Adipocyte (in vitro differentiated cells): ENCODE measurements at places on chromosomes 12 and 14.

GRCh38 chr12:65643595-65644386, 180.5 kb upstream of the HMGA2 start:
- DNase-seq = no peak

GRCh38 chr12:126191031-126191891, 1126.0 kb downstream of the AACS start:
- DNase-seq = no peak

DNA sequence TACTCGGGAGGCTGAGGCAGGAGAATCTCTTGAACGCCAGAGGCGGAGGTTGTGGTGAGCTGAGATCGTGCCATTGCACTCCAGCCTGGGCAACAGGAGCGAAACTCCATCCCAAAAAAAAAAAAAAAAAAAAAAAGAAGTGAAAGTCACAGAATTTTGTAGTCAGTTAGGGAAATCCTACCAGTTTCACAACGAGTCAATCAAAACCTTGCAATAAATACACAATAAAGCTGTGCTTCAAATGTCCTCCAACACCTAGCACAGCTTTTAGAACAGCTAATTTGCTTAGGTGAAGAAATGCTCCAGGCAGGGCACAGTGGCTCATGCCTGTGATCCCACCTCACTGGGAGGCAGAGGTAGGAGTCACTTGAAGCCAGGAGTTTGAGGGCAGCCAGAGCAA, 112.8 kb upstream of the ATF7IP start:
- no peak for DNase-seq

DNA sequence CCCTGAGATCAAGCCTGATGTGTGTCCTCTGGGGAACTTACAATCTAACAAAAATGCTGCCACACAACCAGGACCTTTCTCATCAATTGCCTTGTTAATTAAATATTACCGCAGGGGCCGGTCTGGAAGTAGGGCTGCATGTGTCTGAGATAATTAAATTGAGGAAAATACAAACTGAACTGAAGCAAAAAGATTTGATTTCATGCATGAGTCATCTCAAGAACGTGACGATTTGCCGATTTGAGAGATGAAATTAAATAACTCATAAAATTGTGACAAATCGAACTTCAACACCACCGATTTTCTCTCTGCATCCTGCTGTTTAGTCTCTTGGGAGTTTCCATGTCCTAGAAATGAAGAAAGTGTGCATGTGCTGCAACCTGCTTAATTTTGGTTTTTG, 94.6 kb upstream of the DAAM1 start:
- no peak for DNase-seq

DNA sequence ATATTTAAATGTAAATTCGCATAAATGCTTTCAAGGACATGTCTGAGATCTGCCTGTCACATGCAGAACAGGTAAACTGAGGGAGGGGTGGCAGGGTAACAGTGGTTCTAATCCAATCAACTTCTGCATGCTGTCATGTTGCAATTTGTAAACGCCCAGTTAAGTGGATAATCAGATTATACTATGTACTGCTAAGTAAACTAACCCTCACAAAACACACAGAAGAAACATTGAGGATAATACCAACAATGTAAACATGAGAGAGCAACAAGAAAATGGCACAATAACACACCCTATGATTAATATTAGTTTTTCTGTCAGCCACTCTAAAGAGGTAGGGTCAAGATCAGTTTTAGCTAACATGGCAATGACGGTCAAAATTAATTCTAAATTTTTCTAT, 123.7 kb downstream of the KIF21A start:
- DNase-seq = no peak

GRCh38 chr12:6507102-6507998, 13.4 kb downstream of the NCAPD2 start:
- peak; percentile 33 for DNase-seq

GRCh38 chr12:58509116-58509885, 411.0 kb downstream of the LRIG3 start:
- DNase-seq = no peak

GRCh38 chr14:104136472-104137296, 1.7 kb upstream of the KIF26A start:
- peak; percentile 11 for DNase-seq

- DNase-seq = no peak
Observed at GRCh38 chr12:16019136-16019535, 108.0 kb downstream of the DERA start.

- DNase-seq = no peak
Observed at GRCh38 chr12:96246926-96247505, 52.8 kb downstream of the ELK3 start.

DNA sequence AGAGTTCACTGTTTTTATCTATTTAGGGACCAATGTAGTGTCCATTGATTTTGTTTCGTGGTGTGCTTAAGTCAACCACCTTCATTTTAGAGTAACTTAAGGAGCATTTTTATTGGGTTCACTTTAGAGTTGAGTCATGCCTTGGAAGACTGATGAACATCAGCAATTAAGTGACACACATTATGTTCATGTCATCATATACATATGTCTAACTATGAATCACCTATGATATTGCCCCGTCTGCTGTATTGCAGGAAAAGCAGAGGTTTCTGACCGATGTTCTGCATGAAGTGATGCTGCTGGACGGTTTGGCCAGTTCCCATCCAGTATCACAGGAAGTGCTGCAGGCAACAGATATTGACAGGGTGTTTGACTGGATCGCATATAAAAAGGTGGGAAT, 227.1 kb downstream of the TRHDE start:
- DNase-seq = no peak

DNA sequence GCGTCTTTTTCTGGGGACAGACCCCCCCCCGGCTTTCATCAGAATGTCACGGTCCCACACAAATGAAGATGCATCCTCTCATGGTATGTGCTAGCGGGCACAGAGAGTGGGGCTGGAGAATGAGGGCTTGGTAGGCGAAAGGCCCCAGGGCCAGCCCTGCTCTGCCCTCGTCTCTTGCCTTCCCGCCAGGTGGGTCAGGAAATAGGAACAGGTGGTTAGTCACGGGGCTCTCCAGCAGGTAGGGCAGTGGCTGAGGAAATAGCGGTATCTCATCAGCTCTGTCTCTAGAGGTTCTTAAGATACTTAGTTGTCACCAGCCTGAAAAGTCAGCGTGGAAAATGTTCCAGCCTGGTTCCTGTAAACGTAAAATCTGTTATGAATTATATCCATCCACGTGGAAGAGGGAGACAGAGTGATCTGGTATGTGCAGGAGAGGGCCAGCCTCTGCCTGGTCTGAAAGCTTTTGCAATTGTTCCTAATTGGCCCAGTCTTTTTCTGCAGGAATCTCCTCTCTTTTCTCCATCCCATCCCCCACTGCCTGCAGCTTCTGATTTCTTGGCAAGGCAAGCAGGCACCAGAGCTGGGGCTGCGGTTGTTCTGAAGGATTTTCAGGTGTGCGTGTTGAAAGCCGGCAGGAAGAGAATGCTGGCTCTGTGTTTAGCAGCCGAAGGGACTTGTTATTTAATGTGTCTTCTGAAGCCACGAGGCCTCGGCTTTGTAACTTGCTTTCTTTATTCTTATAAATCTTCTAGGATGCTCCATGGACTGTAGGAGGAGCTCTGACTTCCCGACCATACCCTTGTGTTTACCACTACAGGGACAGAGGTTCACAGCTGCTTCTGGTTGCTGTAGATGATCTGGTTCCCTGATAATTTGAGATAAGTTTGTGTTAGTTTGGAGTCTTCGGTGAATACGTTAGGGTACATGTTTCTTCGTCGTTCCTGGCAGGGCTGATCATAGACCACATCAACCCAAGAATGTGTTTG, 131.1 kb downstream of the CACNA1C start:
- DNase-seq = peak; percentile 89

GRCh38 chr14:33464254-33464962, 486.5 kb downstream of the EGLN3 start:
- DNase-seq = no peak

GRCh38 chr14:68143341-68143841, 323.8 kb downstream of the RAD51B start:
- DNase-seq = peak; percentile 23

DNA sequence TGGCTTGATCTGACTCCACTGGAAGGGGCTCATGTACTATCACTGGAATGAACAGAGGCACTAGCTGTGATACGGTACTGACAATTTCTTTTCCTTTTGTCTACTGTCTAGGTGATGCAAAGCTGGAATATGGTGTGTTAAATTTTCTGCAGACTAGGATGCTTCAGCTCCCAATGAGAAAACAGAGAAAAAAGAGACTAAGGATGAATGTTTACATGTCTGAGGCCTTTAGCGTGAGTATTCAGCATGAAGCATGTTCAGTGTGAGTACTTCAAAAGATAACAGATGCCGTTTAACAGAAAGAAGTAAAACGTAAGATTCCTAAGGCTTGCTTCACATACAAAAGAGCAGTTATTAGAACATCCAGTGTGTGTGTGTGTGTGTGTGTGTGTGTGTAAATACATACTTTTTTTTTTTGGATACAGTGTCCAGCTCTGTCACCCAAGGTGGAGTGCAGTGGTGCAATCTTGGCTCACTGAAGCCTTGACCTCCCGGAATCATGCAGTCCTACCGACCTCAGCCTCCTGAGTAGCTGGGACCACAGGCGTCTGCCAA, 92.3 kb upstream of the FERMT2 start:
- no peak for DNase-seq

DNA sequence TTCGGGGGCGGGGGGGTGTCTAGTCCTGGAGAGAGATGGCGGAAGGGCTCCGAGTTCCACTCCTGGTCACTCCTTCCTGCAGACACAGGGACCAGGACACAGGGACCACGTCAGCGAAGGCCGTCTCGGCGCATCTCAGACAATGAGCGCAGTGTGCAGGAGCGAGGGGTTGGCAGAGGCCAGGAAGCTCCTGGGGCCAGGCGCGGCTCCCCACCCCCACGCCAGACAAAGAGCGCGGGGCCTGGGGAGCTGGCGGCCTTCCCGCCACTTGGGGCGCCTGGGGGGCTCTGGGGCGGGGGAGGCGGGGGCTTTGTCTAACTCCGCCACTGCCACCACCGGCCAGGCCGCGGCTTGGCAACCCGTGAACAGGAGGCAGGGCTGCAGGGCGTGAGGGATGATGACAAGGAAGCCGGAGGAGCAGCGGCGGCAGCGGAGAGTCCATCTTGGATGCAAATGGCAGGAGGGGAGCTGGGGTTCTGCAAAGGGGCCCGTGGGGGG, 2.2 kb downstream of the CDK2AP1 start:
- DNase-seq = peak; percentile 84

DNA sequence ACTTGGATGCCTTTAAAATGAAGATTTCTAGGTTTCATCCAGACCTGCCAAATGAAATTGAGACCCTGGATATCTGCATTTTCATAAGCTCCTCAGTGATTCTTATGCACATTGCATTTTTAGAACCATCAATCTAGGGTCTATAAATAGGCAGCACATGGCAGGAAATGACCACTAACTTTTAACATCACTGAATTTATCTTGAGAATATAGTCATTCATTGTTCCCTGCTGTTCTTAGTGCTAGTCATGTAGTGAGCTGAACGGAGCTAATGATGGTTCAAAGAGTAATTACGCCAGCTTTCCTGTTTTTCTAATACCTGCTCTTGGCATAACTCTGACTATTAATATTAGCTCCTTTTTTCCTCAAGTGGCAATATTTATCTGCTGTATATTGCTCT, 91.6 kb downstream of the TPH2 start:
- DNase-seq = no peak

DNA sequence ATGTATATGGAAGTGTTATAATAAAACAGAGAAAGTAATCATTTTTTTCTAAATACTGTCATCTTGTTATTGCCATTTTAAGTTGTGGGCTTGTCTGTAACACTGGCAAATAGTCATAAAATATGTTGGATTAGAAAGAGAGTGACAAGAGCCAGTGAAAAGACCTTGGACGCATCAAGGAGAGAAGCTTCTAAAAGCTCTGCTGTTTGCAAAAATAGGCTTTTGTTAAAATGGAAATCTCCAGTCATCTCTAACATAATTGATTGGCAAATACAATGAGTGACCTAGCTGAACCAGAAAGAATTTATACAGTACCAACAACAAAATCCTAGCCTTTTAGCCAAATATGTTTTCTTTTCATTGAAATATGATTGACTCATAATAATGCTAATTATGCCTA, 245.8 kb upstream of the RMST start:
- no peak for DNase-seq

GRCh38 chr12:54592316-54592715, 3.9 kb upstream of the PPP1R1A start:
- peak; percentile 62 for DNase-seq

DNA sequence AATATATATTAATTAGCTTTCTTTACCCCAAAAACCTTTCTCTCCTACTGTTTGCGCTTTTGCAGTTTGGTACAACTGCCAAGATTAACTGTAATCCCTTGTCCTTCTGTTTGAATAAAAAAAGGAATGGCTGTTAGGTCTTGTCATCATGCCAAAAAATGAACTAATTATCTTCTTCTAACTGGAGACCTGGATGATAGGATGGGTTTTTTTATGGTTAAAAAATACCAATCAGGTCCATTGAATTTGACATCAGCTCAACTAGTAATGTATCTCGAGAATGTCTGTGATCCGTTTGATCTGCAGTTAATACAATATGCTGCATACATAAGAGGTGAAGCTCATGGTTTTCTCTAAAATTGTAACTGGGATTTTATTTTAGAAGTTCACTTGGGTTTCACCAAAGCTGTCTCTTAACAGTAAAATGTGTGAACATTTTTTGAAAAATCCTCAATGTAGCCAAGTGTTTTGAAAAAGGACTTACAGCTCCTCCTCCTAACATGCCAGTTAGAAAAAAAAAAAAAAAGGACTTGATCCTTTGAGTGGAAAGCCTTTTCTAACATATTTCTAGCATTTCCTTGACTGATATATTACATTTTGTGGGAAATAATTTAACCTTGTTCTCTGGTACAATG, 96.8 kb downstream of the SRGAP1 start:
- DNase-seq = no peak

GRCh38 chr14:89236851-89237250, 180.2 kb downstream of the FOXN3 start:
- no peak for DNase-seq

DNA sequence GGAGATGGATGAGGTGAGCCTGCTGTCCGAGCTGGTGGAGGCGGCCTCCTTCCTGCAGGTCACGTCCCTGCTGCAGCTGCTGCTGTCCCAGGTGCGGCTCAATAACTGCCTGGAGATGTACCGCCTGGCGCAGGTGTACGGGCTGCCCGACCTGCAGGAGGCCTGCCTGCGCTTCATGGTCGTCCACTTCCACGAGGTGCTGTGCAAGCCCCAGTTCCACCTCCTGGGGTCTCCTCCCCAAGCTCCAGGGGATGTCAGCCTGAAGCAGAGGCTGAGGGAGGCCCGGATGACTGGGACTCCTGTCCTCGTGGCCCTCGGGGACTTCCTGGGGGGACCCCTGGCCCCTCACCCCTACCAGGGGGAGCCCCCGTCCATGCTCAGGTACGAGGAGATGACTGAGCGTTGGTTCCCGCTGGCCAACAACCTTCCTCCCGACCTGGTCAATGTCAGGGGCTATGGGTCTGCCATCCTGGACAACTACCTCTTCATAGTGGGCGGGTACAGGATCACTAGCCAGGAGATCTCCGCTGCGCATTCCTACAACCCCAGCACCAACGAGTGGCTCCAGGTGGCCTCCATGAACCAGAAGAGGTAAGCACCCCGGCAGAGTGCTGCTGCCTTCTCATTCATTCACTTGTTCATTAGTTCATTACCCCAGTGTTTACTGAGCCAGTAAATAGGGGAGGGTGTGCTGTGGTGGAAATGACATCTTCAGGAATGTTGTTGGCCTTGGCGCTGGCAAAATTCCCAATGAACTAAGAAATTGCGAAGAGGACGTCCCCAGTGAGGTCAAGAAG, 774 bp upstream of the MANSC4 start:
- DNase-seq = peak; percentile 55

GRCh38 chr12:129701631-129702101, 202.2 kb downstream of the TMEM132D start:
- DNase-seq = peak; percentile 78

- peak; percentile 55 for DNase-seq
Observed at GRCh38 chr14:63542231-63542999, 762 bp downstream of the PPP2R5E start.
